NCI-H345 (cell line): ENCODE measurements at places on chromosomes 11 and 22.

DNA sequence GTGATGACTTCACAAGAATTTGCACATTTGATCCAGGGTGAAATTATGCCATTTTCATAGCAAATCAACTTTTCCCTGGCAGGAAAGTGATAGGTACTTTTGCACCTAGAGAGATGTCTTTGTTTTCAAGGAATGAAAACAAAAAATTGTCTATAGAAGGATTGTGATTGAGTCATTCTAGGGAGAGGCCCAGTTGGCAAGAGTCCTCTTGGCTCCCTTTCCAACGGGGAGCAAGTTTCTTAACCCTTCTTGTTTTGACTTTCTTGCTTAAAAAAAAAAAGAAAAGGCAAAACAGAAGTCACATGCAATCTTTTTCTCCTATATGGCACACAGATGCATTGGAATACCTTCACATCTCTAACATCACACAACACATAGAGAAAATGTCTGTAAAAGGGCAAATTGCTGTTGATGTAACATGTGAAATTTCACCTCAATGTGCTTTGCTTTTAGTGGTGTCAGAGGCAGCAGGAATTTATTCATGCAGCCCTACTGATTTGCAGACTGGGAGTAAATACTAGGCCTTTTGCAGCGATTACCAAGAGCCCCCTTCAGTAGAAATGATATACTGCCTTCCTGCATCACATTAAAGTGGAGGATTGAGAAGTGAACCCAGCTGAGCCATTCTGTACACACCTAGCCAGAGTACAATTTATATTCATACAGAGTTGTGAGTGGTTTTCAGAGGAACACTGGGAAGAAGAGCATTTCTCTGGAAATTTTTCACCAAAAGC, 290.7 kb upstream of the MPPED2 start:
- DNase-seq, result no peak

DNA sequence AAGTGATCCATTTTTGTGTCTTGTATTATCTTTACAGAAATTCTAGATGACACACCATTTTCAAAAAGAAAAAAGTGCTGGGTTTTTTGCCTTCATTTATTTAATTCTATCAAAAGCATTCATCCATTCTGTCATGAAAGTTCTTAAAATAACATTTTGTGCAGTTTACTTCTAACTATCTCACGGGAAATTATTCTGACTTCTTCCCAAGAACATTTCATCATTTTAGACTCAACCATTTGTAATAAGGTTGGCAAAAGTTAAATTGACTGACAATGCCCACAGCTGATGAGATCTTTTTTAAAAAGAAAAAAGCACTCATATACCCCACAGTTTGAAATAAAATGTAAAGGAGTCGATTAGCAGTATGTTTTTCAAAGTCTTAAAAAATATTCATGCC, 68.5 kb downstream of the SBF2 start:
- DNase-seq, result no peak

GRCh38 chr11:10076458-10077141, 217.4 kb downstream of the SBF2 start:
- no peak for DNase-seq

DNA sequence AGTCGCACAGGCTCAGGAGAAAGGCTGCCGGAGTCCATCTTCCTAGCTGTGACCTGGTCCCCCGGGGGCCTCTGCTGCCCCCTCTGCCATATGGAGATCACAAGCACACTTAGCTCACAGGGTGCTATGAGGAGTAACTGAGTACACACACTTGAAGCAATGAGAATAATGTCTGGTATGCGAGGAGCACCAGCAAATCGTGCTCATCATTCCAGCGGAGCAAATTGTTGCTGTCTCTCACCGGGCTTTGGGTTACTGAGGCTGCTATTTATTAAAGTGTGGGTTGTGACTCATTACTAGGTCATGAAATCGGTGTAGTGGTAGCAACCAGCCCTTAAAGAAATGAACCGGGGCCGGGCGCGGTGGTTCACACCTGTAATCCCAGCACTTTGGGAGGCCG, 48.1 kb upstream of the EIF3D start:
- DNase-seq, result no peak
